Uterus (tissue), 4 donors: ENCODE measurements at places on chromosomes 6 and 20. TPM values are rescaled to one million over a fixed set of nuclear protein-coding genes. Genes with fewer than 3 reads are reported as not detected.

DNA sequence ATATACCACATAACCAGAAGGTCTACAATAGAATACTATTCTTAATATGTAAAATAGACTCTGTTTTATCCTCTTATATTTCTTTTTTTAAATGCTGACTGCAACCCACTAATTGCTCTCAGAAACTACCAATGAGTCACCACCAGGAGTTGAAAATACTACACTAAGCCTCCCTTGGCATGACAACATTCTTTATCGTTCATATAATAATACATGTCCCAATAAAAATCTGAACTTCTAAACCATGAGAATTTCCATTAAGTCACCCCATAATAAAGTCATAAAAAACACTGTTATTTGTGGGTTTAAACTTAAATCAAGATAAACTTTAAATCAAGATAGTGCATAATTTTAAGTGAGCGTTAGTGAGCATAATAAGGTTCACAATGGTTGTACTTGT, 4.2 kb downstream of the HACE1 start:
- H3K4me1 ChIP-seq, result no peaks in the 10 kb centered on the region
- H3K27me3 ChIP-seq, result no peaks in the 10 kb centered on the region
- H3K27ac ChIP-seq, result no peak overlapping the region
- no peak overlapping the region for H3K4me3 ChIP-seq
- no peak for DNase-seq
- H3K36me3 ChIP-seq, result no peaks in the 10 kb centered on the region

The UBE2C gene
- total RNA-seq, result 12.4 TPM

- peak; percentile 89 for DNase-seq
- no peaks in the 10 kb centered on the region for H3K36me3 ChIP-seq
- H3K4me1 ChIP-seq, result no peaks in the 10 kb centered on the region
Observed at GRCh38 chr20:56358600-56359211, at the start of gene FAM210B. TSS of gene FAM210B (plus strand) at chr20:56358974. CDS start at chr20:56359006, 32 bp downstream.

DNA sequence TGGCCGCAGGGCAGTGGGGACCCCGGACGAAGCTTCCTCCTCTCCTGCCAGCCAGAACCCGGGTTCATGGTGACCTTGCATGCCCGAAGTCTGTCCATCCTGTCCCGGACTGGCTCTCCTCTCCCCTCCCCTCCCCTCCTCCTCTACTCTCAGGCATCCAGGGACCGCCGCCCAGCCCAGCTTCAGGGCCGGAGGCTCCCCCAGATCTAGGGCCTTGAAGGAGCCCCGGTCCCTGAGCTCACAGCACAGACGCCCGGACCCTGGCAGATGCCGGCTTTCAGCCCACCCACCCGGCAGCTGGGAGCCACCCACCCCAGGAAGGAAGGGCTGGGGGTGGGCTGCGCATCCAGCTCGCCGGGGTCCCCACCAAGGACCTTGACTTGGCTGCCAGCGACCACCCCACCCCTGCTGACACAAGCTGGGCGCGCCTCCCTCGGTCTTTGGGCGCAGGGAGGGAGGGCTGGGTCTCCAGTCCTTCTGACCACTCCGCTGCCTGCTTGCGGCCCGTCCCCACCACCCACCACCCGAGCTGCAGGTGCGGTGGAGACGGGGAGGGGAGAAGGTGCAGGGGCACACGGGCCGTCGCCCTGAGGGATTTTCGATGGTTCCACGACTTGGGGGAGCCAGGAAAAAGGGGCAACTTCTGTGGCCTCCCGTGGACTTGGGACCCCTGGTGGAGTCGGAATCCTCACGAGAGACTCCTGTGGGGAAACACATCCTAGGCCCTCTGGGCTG, 5.8 kb upstream of the ABHD16B start:
- peak overlapping the region; percentile 3 for H3K4me3 ChIP-seq
- H3K4me1 ChIP-seq, result peaks cover 36% of the 10 kb centered on the region
- H3K27ac ChIP-seq, result peak overlapping the region; percentile 80
- no peak for DNase-seq
- no peaks in the 10 kb centered on the region for H3K36me3 ChIP-seq

The GCLC gene
- total RNA-seq, result 26.5 TPM

DNA sequence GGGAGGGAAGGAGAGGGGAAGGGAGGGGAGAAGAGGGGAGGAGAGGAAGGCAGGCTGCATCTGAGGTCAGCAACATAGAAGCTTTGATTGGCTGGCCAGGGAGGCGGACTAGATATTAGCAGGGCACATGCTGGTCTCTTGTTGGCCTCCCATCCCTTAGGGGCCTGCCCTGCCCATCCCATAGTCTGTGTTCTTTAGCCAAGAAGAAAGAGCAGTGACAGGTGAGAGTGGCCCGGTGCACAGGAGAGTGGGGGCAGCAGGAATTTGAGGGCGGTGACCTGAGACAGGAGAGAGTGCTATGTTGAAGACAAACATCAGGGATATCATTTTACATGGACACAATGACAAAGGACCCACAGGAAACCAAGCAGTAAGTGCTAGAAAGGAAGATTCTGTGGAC, 413.5 kb downstream of the SYNE1 start:
- H3K27me3 ChIP-seq, result no peaks in the 10 kb centered on the region
- no peaks in the 10 kb centered on the region for H3K4me1 ChIP-seq
- DNase-seq, result no peak
- H3K4me3 ChIP-seq, result no peak overlapping the region

The WFDC2 gene
- not detected for total RNA-seq

- no peak overlapping the region for H3K27ac ChIP-seq
- H3K27me3 ChIP-seq, result no peaks in the 10 kb centered on the region
- H3K4me1 ChIP-seq, result no peaks in the 10 kb centered on the region
Observed at GRCh38 chr20:60210779-60211617, 252.8 kb downstream of the CDH26 start.

GRCh38 chr6:40960742-40961430, 78.1 kb downstream of the UNC5CL start:
- H3K27me3 ChIP-seq, result no peaks in the 10 kb centered on the region
- H3K4me1 ChIP-seq, result no peaks in the 10 kb centered on the region
- H3K27ac ChIP-seq, result no peak overlapping the region
- H3K36me3 ChIP-seq, result no peaks in the 10 kb centered on the region
- DNase-seq, result no peak

The GTSF1L gene
- total RNA-seq, result not detected

DNA sequence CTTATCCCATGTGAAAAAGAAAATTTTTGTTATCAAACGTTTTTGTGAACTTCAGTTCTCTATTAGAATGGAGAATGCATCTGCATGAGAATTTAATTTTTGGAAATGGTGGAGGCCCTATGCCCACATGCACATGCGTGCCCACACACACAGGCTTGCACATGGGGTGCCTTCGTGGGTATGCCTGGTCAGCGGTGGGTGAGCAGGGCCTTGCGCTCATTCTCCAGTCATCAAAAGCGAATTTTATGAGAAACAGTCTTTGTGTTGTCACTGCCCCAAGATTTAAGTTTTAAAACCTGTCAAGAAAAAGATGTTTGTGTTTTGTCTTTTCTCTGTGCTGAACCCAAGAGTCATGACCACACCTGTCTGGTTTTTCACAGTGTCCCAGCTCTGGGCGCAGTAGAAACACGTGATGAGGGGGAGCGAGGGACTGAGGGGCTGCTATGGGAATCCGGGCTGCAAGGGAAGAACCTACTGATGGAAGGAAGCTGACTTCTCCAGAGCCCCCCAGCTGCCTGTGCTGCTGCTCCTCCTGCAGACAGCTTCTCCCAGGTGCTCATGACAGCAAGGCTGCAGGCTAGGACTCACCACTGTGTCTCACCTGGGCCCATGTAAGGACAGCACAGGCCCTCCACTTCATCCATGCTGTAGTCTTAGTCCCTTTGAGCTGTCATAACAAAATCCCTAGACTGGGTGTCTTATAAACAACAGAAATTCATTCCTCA, 153.6 kb downstream of the SYCP2 start:
- no peak for DNase-seq
- H3K27me3 ChIP-seq, result no peaks in the 10 kb centered on the region
- no peak overlapping the region for H3K27ac ChIP-seq
- H3K4me3 ChIP-seq, result no peak overlapping the region
- H3K4me1 ChIP-seq, result no peaks in the 10 kb centered on the region

The TP53TG5 gene
- total RNA-seq, result not detected

The SNAP25 gene
- 26.1 TPM for total RNA-seq

DNA sequence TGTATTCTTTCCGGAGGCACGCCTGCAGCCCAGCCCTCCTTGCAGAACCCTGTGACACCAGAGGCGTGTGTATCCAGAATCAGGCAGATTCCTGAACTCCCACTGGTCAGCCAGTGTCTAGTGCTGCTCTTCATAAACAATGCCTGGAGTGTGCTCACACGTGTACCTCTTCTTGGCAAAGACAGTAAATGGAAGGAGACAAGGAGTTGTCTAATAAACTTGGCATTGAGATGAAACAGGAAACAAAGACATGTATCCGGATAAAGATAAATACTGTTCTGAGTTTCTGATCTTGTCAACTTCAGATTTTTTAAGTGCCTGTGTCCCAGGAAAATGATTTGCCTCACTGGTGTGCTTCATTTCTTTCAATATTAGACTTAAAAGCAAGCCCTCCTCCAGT, 1.7 kb downstream of the RPS6KA2 start:
- no peaks in the 10 kb centered on the region for H3K36me3 ChIP-seq
- peak overlapping the region; percentile 76 for H3K27ac ChIP-seq

DNA sequence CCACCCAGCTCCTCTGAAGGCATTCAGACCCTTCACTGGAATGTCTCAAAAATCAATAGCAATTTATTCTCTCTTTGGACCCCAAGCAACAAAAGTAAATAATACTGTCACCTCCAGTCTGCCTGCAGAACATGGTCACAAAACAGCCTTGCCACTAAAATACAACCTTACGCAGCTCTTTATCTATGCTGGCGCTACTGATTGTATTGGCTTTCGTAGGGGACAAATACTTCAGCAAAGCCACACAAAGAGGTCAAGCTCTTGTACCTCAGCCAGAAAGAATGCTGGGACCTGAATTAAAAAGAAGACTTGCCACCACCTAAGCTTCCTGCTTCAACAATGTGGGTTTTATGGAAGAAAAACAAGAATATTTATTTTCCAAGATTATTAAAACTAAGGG, 57.2 kb downstream of the PRKN start:
- H3K36me3 ChIP-seq, result no peaks in the 10 kb centered on the region
- no peak overlapping the region for H3K27ac ChIP-seq
- no peaks in the 10 kb centered on the region for H3K27me3 ChIP-seq
- H3K4me3 ChIP-seq, result no peak overlapping the region
- H3K4me1 ChIP-seq, result no peaks in the 10 kb centered on the region
- DNase-seq, result no peak

DNA sequence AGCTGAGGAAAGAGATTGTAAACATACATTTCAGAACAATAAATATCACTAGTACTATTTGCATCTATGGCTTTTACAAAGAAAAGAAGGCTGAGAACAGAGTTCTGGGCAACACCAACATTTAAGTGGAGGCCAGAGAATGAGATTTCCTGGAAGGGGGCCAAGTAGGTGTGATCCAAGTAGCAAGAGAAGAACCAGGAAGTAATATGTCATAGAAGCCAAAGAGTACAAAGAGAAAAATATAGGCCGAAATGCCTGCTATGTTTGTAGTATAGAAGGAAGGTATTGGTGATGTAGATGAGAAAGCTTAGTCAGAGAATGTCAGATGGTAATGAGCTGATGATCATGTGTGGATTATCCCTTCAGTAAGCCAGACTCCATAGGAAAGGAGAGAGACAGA, 94.5 kb downstream of the PERP start:
- no peak overlapping the region for H3K4me3 ChIP-seq
- H3K27me3 ChIP-seq, result no peaks in the 10 kb centered on the region
- H3K36me3 ChIP-seq, result no peaks in the 10 kb centered on the region
- H3K4me1 ChIP-seq, result no peaks in the 10 kb centered on the region
- H3K27ac ChIP-seq, result no peak overlapping the region
- DNase-seq, result no peak

DNA sequence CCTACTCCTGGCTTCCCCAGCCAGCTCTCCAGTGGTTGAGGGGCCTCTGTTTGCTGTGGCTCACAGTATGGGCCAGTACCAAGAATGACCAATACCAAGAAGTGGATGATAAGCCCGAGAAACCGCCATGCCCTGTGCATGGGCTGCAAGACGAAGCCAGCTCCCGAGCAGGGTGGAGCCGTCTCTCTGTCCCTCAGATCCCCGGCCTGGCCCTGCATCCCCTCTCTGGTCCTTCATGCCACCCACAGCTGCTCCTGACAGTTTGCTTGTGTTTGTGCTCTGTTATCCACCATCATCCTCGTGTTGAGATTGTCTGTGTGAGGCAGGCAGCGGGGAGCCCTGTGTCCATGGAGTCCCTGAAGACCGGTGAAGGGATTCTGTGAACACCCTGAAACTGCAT, 36.1 kb downstream of the GABRR2 start:
- H3K36me3 ChIP-seq, result no peaks in the 10 kb centered on the region
- H3K27me3 ChIP-seq, result no peaks in the 10 kb centered on the region
- DNase-seq, result no peak
- no peak overlapping the region for H3K27ac ChIP-seq
- no peak overlapping the region for H3K4me3 ChIP-seq

GRCh38 chr6:36958775-36959554, 4.4 kb downstream of the PI16 start:
- no peaks in the 10 kb centered on the region for H3K4me1 ChIP-seq
- no peak overlapping the region for H3K27ac ChIP-seq
- H3K36me3 ChIP-seq, result no peaks in the 10 kb centered on the region
- H3K27me3 ChIP-seq, result no peaks in the 10 kb centered on the region
- H3K4me3 ChIP-seq, result no peak overlapping the region
- DNase-seq, result no peak

DNA sequence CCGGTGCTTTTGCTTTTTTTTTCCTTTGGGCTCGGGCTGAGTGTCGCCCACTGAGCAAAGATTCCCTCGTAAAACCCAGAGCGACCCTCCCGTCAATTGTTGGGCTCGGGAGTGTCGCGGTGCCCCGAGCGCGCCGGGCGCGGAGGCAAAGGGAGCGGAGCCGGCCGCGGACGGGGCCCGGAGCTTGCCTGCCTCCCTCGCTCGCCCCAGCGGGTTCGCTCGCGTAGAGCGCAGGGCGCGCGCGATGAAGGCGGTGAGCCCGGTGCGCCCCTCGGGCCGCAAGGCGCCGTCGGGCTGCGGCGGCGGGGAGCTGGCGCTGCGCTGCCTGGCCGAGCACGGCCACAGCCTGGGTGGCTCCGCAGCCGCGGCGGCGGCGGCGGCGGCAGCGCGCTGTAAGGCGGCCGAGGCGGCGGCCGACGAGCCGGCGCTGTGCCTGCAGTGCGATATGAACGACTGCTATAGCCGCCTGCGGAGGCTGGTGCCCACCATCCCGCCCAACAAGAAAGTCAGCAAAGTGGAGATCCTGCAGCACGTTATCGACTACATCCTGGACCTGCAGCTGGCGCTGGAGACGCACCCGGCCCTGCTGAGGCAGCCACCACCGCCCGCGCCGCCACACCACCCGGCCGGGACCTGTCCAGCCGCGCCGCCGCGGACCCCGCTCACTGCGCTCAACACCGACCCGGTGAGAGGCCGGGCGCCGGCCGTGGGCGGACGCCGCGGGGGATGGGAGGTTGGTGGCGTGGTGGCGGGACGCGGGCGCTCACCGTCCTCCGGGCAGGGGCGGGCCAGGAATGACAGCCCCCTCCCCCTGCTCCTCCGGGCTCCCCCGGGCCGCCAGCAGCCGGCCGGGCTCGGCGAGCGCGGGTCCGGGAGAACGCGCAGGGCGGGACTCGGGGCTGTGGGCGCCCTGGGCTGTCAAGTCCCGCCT, 606 bp downstream of the ID4 start:
- peak; percentile 28 for DNase-seq
- peak overlapping the region; percentile 45 for H3K4me3 ChIP-seq
- H3K4me1 ChIP-seq, result no peaks in the 10 kb centered on the region

- no peaks in the 10 kb centered on the region for H3K36me3 ChIP-seq
- no peaks in the 10 kb centered on the region for H3K27me3 ChIP-seq
- DNase-seq, result no peak
- H3K27ac ChIP-seq, result no peak overlapping the region
Observed at GRCh38 chr6:33169291-33170175, 22.7 kb downstream of the COL11A2 start.
